ENCODE measurements at places on chromosomes 4 and X.

DNA sequence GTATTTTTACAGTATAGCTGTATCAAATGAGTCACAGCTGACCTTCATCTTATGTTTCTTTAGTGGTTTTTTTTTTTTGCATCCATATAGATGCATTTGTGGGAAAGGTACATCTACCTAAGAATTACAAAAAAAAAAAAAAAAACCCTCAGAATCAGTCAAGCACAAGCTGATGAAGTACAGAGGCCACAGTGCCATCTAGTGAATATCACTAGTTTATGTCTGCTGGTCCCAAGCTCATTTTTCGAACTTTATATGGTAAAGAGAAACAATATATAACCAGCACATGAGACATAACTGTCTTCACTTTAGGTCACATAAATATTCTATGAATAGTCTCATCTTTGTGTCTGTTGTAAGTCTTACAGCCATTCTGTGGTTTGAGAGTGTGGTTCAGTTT is 220.1 kb downstream of the DLG3 start:
- DNase-seq = peak; percentile 1

DNA sequence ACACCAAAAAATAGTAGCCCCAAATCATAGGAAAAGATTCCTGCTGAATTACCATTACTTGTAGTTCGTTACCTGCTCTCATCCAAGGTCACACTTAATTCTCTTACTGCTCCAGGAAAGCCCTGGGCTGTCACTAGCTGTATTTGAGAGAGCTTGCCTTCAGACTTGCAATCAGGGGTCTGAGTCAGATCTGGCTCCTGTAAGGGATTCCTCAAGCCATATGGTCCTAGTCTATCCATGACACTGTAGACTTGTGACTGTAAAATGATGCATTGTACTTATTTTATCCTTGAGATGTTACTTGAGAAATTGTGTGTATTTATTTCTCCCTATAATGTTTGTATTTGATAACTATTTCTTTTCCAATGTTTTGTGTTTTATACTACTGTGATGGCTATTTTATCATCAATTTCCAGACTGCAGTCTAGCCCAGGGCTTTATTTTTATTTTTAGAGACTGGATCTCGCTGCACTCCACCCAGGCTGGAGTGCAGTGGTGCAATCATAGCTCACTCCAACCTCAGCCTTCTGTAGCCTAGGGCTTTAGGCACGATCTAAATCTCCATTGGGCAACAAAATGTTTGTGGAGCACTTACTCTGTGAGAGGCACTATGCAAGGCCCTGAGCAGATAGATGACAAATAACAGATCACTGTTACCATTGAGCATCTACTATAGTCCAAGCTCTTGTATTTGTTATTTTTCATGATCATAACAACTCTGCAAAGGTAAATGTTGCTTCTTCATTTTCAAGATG is 24.2 kb downstream of the ERVMER34-1 start:
- no peak for DNase-seq

DNA sequence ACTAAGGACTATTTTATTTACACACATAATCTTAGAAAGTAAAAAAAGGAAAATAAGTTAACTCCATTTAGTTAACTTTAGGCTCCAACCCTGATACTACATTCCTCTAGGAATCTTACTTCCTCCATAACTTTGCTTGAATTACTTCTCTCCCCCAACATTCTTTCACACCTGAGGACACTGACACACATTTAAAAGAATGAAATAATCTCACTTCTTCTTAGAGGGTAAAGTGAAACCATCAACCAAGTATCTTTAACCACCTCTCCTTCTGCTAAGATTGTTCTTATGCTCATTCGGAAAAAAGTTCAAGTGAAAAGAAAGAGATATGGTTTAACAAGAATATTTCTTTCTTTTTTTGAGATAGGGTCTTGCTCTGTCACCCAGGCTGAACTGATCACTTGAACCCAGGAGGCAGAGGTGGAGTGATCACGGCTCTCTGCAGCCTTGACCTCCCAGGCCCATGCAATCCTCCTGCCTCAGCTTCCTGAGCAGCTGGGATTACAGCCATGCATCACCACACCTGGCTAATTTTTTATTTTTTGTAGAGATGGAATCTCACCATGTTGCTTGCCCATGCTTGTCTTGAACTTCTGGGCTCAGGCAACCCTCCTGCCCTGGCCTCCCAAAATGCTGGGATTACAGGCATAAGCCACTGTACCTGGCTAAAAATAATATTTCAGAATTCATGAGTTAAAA is 28.5 kb downstream of the SLC25A4 start:
- no peak for DNase-seq

GRCh38 chrX:21400408-21401121 is 26.3 kb downstream of the CNKSR2 start:
- DNase-seq = no peak

DNA sequence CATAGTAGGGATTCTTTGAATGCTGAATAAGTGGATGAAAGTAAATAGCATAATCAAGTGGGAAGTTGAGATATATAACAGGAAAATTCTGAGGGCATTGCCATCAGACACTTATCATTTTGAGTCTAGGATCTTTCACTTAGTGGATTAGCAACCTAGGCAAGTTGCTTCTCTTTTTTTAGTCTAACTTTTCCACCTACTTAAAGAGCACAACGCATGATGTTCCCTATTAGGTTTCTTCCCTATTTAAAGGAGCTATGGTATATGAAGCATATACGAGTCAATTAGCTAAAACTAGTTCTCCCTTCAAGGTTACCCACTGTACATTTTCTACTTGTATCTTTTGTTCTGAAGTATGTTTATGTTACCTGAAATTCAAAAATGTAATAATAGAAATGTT is 67.1 kb upstream of the HS3ST1 start:
- no peak for DNase-seq

- DNase-seq = peak; percentile 35
Observed at GRCh38 chr4:121950680-121951520, 960 bp downstream of the TRPC3 start.

DNA sequence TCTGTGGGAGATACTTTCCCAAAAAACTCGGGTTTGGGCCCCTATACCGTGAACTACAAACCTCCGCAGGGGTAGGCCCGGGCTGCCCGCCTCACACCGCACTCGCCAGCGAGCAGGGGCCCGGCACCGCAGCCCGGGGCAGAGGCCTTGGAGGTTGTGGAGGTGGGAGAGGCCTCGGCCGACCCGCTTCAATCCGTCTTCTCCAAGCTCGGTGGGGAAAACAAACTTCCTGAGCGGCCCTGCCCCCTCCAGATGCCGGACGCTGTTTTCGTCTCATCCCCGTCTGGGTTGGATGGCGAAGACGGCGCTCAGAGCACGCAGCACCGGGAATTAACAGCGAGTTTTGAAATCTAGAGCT is 442 bp upstream of the MCUB start:
- no peak for DNase-seq

DNA sequence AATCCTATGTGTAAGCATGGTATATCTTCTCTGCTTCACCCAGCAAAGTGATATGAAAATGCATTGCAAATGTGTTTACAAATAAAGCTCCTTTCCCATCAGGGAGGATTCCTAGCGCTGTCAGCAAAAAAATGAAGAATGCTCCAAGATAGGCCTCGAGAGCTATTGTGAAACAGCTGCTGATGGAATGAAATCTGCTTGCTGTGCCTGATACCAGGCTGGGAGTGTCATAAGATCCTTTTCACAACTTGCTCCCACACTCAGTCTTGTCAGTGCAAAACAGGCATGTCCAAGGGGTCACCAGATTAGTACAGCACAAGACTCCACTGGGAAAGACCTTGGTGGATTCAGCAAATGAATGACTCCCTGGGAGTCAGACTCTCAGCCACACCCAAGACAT is 34.1 kb downstream of the HNRNPH2 start:
- DNase-seq = no peak

- DNase-seq = peak; percentile 74
Observed at GRCh38 chrX:110180176-110180927, 137.5 kb downstream of the AMMECR1 start.

DNA sequence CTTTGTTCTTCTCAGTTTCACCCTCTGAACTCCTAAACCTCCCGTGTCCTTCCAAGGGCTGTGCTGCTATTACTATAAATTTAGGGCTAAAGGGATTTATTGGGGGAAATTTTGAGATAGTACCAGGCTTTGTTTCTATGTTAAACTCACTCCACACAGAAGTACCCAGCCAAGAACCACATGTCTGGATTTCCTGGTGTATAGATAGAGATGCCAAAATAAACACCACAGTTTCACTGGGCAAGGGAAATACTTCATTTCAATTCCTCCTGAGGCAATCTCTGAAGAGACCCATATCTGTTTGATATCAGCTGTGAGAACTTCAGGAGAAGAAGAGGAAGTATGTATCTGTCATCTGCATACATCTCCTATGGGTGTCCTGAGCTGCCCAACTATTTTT is 21.7 kb upstream of the CLNK start:
- no peak for DNase-seq

- DNase-seq = no peak
Observed at GRCh38 chr4:94897023-94897422, 139.3 kb downstream of the BMPR1B start.

DNA sequence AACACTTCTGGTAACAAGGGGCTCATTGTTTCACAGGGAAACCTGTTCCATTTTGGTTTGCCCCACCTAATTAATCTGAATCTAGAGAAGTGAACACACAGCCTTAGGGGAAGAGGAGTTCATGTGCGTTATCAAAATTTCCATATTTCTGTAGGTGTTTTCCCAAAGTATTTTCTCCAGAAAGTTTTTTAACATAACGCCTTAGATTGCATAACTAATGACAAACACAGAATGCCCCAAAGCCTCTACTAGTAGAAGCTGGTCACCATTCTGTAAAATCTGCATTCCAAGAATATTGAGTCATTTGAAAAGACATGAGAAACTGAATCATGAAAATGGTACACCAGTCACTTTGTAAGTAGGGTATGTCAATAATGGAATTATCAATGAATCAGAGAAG is 41.1 kb downstream of the IL13RA2 start:
- peak; percentile 40 for DNase-seq

DNA sequence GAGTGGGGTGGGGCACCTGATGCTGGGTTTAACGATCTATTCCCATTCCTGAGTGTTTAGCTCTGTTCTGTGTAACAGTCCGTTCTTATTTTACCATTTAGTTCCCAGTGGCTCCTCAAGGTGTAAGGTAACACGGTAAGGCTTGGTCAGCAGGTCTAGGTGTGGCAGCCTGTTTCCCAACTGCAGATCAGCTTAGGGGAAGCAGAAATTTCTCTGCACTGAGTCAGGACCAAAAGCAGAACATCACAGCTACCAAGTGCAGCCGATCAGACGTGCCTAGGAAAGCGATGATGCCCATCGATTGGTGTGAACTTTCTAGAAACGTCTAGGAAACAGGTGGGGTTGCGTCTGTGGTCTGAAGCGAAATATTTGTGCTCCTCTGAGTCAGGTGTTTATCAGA is 240.1 kb downstream of the STIM2 start:
- DNase-seq = no peak

GRCh38 chr4:165915215-165915614 is 42.2 kb downstream of the TLL1 start:
- no peak for DNase-seq

DNA sequence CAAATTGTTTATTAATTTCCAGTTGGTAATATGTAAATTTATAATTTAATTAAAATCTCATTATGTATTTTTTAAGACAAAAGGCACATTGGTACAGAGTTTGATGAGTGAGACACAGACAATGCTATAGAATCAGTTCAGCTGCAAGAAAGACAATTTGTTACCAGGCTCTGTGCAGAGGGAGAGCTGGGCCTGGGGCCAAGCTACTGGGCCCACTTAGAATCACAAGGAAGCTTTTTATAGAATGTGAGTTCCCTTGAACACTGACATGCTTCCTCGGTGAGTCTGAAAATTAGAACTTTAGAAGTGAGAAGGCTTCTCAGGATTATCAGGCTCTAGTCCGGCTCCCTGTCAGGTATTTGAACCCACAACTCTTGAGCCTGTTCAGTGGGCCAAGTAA is 129.0 kb downstream of the AFF2 start:
- DNase-seq = no peak

DNA sequence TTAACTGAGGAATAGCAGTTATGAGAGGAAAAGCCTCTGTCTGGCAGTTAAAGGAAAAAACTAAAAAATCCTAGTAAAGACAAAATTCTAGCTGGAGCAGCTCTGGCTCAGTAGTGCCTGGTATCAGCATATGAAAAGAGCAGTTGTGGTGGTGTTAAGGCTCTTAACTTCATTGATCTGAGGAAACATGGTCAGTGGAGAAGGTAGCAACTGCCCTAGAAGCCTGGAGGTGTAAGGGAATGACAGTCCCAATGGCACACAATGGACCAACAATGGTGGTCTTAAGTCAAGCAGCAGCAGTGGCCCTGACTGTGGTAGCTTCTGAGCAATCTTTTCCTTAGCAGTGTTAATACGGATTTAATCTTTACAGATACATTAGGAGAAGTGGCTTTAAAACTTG is 189.6 kb upstream of the POF1B start:
- no peak for DNase-seq

DNA sequence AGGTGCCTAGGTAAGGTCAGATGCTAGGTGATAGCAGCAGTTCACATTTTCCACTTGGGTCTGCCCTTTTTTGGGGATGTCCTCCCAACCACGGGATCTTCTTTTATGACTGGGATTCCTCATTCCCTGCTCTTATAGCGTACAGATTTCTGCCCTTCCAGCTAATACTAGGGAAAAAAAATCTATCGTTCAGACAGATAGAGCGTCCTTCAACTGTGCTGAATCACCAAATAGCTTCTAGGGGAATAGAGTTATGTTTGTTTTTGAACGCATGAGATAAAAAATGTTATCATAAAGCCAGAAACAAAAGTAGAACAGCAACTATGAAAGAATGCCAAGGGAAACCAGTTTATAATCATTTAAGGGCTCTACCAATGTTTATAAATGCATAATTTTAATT is 13.0 kb downstream of the RAP2C start:
- no peak for DNase-seq

- peak; percentile 10 for DNase-seq
Observed at GRCh38 chr4:99033956-99034355, 38.4 kb downstream of the METAP1 start.

DNA sequence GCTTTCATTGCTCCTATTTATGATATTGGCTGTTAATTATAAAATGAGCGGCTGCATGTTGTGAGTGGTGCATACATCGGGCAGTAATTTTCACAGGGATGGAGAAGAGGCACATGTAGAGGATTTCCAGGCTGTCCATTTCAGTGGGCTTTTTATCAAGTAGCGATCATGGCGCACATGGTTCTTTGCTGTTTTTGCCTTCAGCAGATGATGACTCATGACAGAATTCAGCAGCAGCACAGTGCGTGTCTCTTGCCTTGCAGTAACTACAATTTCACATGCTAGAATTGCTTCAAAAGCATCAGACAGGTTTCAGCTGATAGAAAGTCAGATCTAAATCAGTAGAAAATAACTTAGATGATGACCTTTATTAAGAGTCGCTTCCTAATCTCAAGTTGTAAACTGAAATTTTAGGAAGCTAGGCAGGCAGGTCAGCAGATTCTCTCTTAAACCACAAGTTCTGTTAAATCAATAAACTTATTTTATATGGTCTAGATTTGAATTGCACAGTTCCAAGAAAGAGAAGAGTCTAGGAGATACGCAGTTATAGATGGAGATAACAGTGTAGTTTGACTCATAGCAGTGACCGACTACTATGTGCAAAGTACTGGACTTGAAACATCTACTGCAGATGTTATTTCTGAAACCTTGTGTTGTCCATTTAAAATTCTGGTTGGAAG is 35.8 kb downstream of the LRP2BP start:
- DNase-seq = peak; percentile 49
